ENCODE measurements at places on chromosomes 12 and 14.
A peak's percentile ranks its signal among the peaks of the same experiment; 100 is the strongest.

DNA sequence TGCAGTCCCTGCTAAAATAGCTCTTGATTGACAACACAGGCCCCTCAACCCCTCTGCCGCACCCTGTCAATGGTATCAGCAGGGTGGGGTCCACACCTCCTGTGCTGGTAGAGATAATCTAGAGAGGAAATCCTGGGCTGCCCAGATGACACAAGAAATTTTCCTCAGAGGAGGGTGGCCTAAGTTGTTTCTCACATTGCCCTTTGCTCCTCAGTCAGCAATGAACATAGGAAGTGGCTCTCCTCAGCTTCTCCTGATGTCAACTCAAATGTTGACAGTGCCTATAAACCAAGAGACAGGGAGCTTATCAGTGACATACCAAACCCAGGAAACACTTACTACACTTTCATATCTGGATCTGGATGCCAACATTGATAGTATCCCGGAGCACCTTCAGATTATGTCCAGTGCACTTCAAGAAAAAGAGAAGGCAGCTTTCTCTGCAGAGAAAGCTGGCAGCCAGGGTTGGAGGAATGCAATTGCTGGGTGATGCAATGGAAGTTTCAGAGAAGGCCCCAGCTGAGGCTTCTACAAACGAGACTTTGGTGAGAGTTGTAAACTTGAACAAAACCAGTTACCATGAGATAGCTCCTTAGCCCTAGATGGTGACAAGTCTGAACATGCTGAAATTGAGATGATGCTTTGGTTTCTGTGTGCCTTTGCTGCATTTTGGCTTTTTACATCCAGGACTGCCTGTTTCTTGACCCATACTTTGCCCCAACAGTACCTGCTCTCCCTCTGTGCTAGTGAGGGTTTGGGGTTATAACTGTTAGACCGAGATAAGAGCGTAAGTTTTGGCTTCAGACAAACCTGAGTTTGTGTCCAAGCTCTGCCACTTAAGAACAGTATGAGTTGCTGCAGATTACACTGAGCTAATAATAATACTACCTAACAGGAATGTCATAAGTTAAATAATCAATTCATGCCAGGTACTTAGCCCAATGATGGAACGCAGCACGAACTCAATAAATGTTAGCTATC, 183.5 kb downstream of the NUAK1 start:
- H3K27ac ChIP-seq, result no peak overlapping the region
- no peaks in the 10 kb centered on the region for H3K27me3 ChIP-seq
- no peak overlapping the region for H3K4me3 ChIP-seq
- no peak for DNase-seq
- no peaks in the 10 kb centered on the region for H3K4me1 ChIP-seq
- no peaks in the 10 kb centered on the region for H3K36me3 ChIP-seq

- peaks cover 26% of the 10 kb centered on the region for H3K36me3 ChIP-seq
- DNase-seq, result peak; percentile 10
- no peaks in the 10 kb centered on the region for H3K27me3 ChIP-seq
- no peak overlapping the region for H3K4me3 ChIP-seq
Observed at GRCh38 chr14:99395909-99396530, 84.6 kb downstream of the SETD3 start.

- peak within 1 kb of the TSS; percentile 50 for H3K4me3 ChIP-seq
- no peak within 1 kb of the TSS for H3K27ac ChIP-seq
- DNase-seq, result no peak
- H3K4me1 ChIP-seq, result peaks cover 31% of the 10 kb centered on the region
Observed at GRCh38 chr12:53974084-53975063, at the start of gene HOTAIR. Gene HOTAIR, minus strand, starts transcription at chr12:53974954.

GRCh38 chr12:124162151-124163110, 132.5 kb upstream of the RFLNA start:
- no peaks in the 10 kb centered on the region for H3K36me3 ChIP-seq
- no peaks in the 10 kb centered on the region for H3K4me1 ChIP-seq
- H3K27me3 ChIP-seq, result no peaks in the 10 kb centered on the region
- no peak for DNase-seq

GRCh38 chr12:54958048-54958658, 26.4 kb downstream of the TESPA1 start:
- H3K27ac ChIP-seq, result no peak overlapping the region
- no peak overlapping the region for H3K4me3 ChIP-seq

GRCh38 chr12:124796303-124796960, 67.2 kb downstream of the SCARB1 start:
- H3K4me3 ChIP-seq, result no peak overlapping the region
- H3K27ac ChIP-seq, result no peak overlapping the region
- no peaks in the 10 kb centered on the region for H3K27me3 ChIP-seq

GRCh38 chr12:63319936-63320633, 169.1 kb upstream of the AVPR1A start:
- H3K4me3 ChIP-seq, result no peak overlapping the region
- no peaks in the 10 kb centered on the region for H3K27me3 ChIP-seq
- no peak for DNase-seq
- no peaks in the 10 kb centered on the region for H3K4me1 ChIP-seq
- H3K36me3 ChIP-seq, result no peaks in the 10 kb centered on the region
- no peak overlapping the region for H3K27ac ChIP-seq

GRCh38 chr14:32808644-32809043, 130.0 kb upstream of the NPAS3 start:
- no peak overlapping the region for H3K27ac ChIP-seq
- no peak overlapping the region for H3K4me3 ChIP-seq
- no peaks in the 10 kb centered on the region for H3K36me3 ChIP-seq
- H3K4me1 ChIP-seq, result no peaks in the 10 kb centered on the region
- H3K27me3 ChIP-seq, result no peaks in the 10 kb centered on the region

DNA sequence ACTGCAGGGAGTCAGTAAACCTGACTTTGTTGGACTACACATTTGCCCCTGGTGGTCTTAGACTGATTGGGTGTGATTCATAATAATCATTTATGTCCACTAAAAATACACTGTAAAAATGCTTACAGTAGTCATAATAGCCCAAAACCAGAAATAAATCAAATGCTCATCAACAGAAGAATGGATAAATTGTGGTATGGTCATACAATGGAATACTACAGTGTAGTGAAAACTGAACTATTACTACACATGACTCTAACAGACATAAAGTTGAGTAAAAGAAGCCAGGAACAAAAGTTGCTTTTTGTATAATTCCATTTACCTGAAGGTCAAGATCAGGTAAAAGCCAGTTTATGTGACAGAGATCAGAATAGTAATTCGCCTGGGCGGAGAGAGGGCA, 57.2 kb upstream of the CDKL1 start:
- no peak for DNase-seq
- no peaks in the 10 kb centered on the region for H3K4me1 ChIP-seq
- H3K27ac ChIP-seq, result no peak overlapping the region
- no peak overlapping the region for H3K4me3 ChIP-seq
- peaks cover 25% of the 10 kb centered on the region for H3K36me3 ChIP-seq

- H3K36me3 ChIP-seq, result no peaks in the 10 kb centered on the region
- H3K4me1 ChIP-seq, result no peaks in the 10 kb centered on the region
- no peak for DNase-seq
- no peaks in the 10 kb centered on the region for H3K27me3 ChIP-seq
- no peak overlapping the region for H3K27ac ChIP-seq
Observed at GRCh38 chr12:14279845-14280244, 85.6 kb upstream of the ATF7IP start.

- DNase-seq, result no peak
- H3K27me3 ChIP-seq, result peaks cover 7% of the 10 kb centered on the region
- no peak overlapping the region for H3K27ac ChIP-seq
- no peaks in the 10 kb centered on the region for H3K36me3 ChIP-seq
- no peak overlapping the region for H3K4me3 ChIP-seq
Observed at GRCh38 chr14:104656014-104656714, 33.3 kb upstream of the INF2 start.

- H3K27me3 ChIP-seq, result no peaks in the 10 kb centered on the region
- no peak overlapping the region for H3K27ac ChIP-seq
- no peaks in the 10 kb centered on the region for H3K4me1 ChIP-seq
- peaks cover 41% of the 10 kb centered on the region for H3K36me3 ChIP-seq
Observed at GRCh38 chr14:101922866-101923265, 41.5 kb upstream of the DYNC1H1 start.

GRCh38 chr12:75483431-75483830, 2.9 kb downstream of the GLIPR1 start:
- peak overlapping the region; percentile 87 for H3K27ac ChIP-seq
- H3K27me3 ChIP-seq, result no peaks in the 10 kb centered on the region
- no peaks in the 10 kb centered on the region for H3K36me3 ChIP-seq
- H3K4me3 ChIP-seq, result peak overlapping the region; percentile 58

GRCh38 chr14:76882651-76883050, 56.4 kb downstream of the LRRC74A start:
- no peak overlapping the region for H3K27ac ChIP-seq
- DNase-seq, result no peak
- H3K36me3 ChIP-seq, result no peaks in the 10 kb centered on the region
- no peaks in the 10 kb centered on the region for H3K27me3 ChIP-seq

DNA sequence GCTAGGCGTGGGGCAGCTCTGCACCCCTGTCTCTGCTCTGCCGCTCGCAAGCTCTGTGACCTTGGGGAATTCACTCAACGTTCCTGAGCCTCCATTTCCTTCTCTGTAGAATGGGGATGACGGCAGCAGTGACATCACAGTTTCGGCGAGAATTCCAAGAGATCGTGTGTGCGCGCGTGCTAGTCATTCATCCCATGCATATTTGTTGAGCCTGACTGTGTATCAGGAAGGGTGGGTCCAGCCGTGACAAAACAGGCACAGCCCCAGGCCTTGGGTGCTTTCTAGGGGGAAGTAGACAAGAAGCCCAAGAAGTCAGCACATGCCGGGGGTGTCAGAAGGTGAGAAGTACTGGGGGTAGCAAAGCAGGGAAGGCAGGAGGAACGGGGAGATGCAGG, 145.6 kb upstream of the NCOR2 start:
- peak overlapping the region; percentile 40 for H3K4me3 ChIP-seq
- no peak for DNase-seq
- H3K27me3 ChIP-seq, result no peaks in the 10 kb centered on the region
- H3K27ac ChIP-seq, result no peak overlapping the region
- no peaks in the 10 kb centered on the region for H3K36me3 ChIP-seq

DNA sequence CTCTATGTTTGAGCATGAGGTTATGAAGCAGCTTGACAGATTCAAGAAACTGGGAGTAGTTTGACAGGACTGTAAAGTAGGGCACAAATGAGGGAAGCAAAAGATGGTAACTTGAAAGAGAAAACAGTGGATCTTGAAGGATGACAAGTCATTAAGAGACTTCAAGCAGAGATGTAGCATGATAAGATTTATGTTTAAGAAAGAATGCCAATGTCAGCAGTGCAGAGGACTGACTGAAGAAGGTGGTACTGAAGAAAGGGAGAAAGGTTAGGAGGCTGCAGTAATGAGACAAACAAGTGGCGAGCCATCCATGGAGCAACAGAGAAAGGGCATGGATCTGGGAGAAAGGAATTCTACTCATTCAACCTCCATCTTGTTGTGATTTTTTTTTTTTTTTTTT, 120.2 kb upstream of the RAP1B start:
- no peak overlapping the region for H3K4me3 ChIP-seq
- H3K27me3 ChIP-seq, result no peaks in the 10 kb centered on the region
- DNase-seq, result no peak

DNA sequence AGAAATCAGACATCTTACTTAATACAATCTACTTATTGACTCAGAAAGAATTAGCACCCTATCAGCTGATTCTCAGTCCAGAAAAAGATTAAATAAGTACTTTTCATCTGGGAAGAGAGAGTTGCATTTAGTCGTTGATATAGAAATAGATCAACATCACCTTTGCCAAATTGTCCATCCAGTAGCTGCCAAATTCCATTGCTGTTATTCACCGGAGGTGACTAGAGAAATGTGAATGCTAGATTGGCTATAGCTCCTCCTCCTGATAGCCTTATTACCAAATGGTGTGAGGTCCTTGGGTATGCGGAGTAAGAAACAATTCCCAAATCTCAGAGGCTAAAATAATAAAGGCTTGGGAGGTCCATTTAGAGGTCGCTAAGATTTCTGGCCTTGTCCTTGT, 723.3 kb upstream of the FLRT2 start:
- no peak overlapping the region for H3K4me3 ChIP-seq
- no peak overlapping the region for H3K27ac ChIP-seq
- no peaks in the 10 kb centered on the region for H3K27me3 ChIP-seq
- no peak for DNase-seq

- DNase-seq, result no peak
- no peak overlapping the region for H3K4me3 ChIP-seq
- peaks cover 25% of the 10 kb centered on the region for H3K4me1 ChIP-seq
- H3K27me3 ChIP-seq, result no peaks in the 10 kb centered on the region
- no peak overlapping the region for H3K27ac ChIP-seq
Observed at GRCh38 chr12:22329621-22330020, 4.9 kb downstream of the ST8SIA1 start.

GRCh38 chr12:54601841-54602240, 13.4 kb upstream of the PPP1R1A start:
- no peaks in the 10 kb centered on the region for H3K27me3 ChIP-seq
- DNase-seq, result no peak
- no peak overlapping the region for H3K27ac ChIP-seq
- no peaks in the 10 kb centered on the region for H3K36me3 ChIP-seq
- no peak overlapping the region for H3K4me3 ChIP-seq

- no peak for DNase-seq
- H3K27me3 ChIP-seq, result no peaks in the 10 kb centered on the region
- no peak overlapping the region for H3K4me3 ChIP-seq
- no peaks in the 10 kb centered on the region for H3K4me1 ChIP-seq
Observed at GRCh38 chr14:83269583-83269982, 1735.9 kb upstream of the SEL1L start.

DNA sequence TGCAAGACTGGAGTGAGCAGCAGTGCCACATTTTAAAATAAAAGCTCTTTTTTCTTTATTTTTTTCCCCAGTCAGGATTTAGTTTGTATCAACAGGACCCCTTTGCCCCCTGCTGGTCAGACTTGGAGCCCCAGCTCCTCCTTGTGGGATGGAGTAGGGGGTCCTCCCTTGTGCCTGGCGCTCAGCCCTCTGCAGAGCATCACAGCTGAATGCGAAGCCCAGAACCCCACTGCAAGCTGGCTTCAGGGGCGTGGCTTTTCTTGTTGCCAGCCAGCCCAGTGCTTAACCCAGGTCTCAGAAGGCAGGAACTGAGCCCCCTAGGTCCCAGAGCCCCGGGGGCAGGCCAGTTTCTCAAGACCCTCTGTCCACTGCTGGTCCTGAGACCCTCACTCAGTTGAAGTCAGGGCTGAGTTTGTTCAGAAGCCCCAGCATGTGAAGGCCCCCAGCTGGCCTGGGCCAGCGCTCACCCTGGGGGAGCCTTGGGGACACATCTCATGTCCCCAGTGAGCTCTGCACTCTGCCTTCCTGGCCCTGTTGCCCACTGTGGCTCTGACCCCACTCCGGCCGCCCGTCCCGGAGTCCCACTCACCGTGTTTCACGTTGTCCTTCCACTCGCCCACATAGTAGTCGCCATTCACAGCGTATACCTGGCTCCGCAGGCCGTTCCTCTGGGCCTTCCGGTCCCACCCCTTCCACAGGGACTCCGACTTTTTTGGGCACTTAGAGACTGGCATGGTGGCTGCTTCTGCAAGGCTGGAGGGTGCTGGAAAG, 519 bp downstream of the MORN3 start:
- DNase-seq, result no peak
- H3K4me3 ChIP-seq, result no peak overlapping the region
- peaks cover 34% of the 10 kb centered on the region for H3K4me1 ChIP-seq
- no peak overlapping the region for H3K27ac ChIP-seq
- H3K36me3 ChIP-seq, result no peaks in the 10 kb centered on the region
